ENCODE measurements at places on chromosomes 4 and X. TPM values are rescaled to one million over a fixed set of nuclear protein-coding genes. Genes with fewer than 3 reads are reported as not detected.

MAGEB2 gene
- 0.15 TPM for total RNA-seq

PHOX2B gene
- not detected for total RNA-seq

HS3ST1 gene
- total RNA-seq, result 8.9 TPM

CT45A2 gene
- not detected for total RNA-seq

GUCY1A1 gene
- total RNA-seq, result not detected

FGF13 gene
- 7.4 TPM for total RNA-seq

SMR3B gene
- total RNA-seq, result not detected

HNRNPDL gene
- 396 TPM for total RNA-seq

TBX22 gene
- total RNA-seq, result not detected

SUPT20HL1 gene
- not detected for total RNA-seq

MAGEB4 gene
- total RNA-seq, result not detected

HAND2 gene
- 6.6 TPM for total RNA-seq

IBSP gene
- total RNA-seq, result not detected

ESX1 gene
- not detected for total RNA-seq

PTPN13 gene
- total RNA-seq, result 13.1 TPM

XK gene
- total RNA-seq, result 0.08 TPM
